ENCODE measurements at places on chromosomes 1 and 21.

- no peak for DNase-seq
Measured at GRCh38 chr1:39981945-39982344, 27.0 kb downstream of the MFSD2A start.

- DNase-seq = no peak
Measured at GRCh38 chr1:87826681-87827251, 498.1 kb downstream of the LMO4 start.

- no peak for DNase-seq
Measured at GRCh38 chr1:157496121-157496526, 56.2 kb downstream of the FCRL5 start.

DNA sequence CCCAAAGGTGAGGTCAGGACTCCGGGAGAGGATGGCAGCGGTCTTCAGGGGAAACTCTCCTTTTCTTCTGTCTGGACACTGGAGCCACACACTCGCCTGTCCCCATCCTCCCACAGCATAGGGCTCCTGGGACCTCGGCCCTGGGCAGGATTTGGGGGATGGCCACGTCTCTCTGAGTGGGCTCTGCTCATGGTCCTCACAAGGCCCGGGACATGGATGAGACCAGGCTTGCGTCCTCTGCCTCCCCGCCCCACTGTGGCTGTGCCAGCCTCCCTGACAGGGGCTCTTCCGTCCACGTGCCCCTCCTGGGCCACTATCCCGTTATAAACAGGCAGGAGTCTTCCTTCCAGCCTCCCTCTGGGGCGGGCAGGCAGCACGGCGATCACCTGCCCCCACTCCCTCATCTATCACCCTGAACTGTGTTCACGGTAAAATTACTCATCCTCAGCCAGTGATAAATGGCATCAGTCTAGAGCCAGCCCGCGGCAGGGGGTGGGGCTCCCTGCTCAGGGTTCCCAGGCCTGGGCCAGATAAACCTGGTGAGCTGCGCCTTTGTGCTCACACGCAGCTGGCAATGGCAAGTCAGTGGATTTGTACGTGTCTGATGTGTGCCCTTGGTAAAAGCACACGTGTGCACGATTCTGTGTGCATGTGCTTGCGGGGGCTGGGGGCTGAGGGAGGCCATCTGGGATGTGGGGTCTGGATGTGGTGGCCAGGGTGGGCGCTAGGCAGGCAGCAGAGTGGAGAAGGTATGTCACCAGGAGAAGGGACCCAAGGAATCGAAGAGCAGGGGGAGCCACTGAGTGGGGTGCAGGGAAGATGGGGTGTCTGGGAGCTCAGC is 12.6 kb upstream of the SAMD11 start:
- no peak for DNase-seq

GRCh38 chr1:226525750-226526149 is 22.8 kb upstream of the STUM start:
- no peak for DNase-seq
